NCI-H460 (cell line): ENCODE measurements at places on chromosomes 11 and 22.
A peak's percentile ranks its signal among the peaks of the same experiment; 100 is the strongest.

DNA sequence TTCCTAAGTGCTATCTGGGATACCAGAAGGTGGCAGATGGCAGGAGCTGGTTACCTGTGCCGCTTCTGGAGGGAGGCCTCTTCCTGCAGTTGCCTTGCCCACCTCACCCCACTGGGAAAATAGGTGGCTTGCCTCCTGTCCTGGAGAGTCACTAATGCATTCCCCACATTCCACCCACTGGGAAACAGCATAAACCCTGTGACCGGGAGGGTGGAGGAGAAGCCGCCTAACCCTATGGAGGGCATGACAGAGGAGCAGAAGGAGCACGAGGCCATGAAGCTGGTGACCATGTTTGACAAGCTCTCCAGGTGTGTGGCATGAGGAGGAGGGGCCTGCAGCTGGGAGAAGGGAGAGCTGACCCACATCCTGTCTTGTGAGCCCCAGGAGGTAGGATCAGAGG, 5.6 kb downstream of the RIC8A start:
- DNase-seq = no peak

- no peak for DNase-seq
Measured at GRCh38 chr11:72513411-72513810, 79.1 kb upstream of the CLPB start.

GRCh38 chr11:78715639-78716311, 141.1 kb upstream of the NARS2 start:
- peak; percentile 24 for DNase-seq

- no peak for DNase-seq
Measured at GRCh38 chr11:33387996-33388395, 130.8 kb downstream of the HIPK3 start.

- DNase-seq = no peak
Measured at GRCh38 chr11:67408437-67409200, 4.7 kb downstream of the TBC1D10C start.

DNA sequence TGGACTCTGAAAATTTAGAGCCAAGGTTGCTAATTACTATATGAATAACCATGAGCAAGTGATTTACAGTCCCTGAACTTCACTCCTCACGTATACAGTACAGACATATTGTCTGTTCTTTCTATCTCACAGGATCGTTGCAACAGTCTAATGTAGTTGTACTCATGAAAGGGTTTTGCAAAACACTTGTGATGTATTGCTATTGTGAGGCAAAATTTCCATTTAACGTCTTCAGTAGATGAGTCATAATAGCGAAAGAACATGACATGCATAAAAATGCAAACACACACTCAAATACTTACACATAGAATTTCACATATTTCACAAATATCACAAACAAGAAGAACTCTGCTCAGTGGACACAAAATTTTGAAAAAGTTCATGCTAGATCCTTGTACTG, 134.6 kb upstream of the TRPC6 start:
- no peak for DNase-seq

DNA sequence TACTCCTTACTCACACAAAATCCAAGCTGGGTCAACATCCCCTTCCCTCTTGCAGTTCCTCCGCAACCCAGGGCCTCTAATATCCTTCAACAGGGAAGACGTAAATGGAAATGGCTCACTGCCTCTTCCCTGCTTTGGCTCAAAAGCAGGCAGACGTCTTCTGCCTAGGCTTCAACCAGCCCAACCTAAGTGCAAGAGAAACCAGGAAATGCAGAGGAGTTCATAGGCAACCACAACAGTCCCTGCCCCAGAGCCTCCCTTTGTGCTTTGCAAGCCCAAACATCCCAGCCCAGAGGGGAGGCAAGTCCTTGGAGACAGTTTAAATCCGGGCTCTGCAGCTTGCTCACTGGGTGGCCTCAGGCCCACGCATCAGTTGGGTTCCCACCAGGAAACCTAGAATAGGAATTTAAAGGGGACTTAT, 33.3 kb downstream of the CD6 start:
- DNase-seq = no peak

DNA sequence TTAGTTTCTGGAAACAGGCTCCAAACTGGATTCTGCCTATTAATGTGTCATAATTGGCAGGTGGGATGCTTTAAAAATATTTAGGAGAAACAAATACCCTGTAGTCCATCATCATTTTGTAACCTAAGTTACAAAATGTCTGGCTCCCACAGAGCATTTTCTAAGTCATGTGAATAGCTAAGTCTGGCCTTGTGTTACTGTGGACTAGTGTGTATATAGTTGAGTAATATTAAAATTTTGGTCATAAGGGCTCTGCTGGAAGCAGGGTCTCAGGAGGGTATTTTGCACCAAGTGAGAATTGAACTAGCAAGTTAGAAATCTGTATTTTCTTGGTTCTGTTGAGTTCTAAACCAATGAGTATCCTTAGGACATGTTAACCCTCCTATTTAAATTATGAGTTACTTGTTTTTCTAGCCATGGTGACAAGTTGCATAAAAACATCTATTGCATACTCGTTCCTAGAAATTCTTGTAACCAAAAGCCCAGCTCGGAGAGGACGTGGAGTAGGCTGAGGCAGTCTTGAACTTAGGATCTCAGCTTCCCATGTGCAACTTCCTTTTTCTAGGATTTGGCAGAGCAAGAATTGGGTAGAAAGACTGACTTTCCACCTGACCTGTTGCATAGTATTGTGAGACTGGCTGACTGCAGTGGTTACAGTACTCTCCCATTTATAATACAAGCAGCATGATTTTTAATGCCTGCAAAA, 5.4 kb downstream of the PTPMT1 start:
- no peak for DNase-seq

DNA sequence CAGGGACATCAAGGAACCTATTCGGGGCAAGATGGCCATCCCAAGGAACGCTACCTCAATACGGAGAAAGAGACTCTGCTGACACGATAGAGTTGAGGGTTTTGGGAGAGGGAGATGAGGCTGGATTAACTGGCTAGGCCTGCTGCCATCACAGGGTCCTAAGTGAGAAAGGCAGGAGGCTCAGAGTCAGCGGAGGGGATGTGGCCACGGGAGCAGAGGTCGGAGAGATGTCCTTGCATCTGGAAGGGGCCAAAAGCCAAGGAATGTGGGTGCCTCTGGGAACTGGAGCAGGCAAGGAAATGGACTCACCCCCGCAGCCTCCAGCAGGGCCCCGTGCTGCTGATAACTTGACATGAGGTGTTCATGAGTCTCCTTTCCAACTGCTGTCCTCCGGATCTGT, 31.0 kb upstream of the RFPL3 start:
- no peak for DNase-seq
